ENCODE measurements at places on chromosomes 4 and X.

DNA sequence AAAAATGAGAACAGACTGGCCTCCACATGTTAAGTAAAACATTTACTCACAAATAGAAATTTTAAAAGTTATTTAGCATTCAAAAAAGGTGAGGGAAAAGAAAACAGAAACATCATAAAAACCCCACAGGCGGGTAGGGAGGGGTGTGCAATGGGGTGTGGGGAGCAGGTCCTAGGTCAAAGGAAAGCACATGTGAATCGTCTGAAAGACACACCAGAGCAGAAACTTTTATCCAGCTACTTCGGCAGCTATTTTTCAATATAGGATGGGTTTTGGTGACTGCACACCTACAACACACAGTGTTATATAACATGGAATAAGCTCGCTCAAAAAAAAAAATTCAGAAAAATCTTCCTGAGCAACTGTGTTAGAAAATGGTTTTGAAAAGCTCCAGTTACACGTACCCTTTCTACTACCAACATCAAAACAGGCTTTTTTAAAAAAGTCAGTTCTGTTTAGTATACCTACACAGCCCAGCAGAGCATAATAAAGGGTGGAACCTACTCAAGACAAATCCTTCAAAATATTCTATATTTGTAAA, 1.6 kb downstream of the OTUD4 start:
- DNase-seq = no peak

DNA sequence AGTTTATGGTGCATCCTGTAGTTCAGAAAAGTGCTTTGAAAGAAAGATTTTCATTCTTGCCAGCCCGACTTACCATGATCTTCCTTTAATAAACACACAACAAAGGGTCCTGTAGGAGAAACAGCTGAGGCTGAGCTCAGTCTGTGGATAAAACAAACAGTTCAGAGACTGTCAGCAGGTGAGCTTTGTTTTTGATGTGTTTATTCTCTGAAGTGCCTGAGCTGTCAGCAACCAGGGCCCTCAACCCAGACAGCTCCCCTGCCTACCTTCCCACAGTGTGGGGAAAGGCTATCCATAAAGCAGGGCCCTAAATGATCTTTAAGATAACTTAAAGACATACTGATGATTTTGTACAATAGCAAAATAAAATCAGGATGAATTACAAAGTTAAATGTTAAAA, 459.2 kb upstream of the GALNT7 start:
- DNase-seq = no peak

DNA sequence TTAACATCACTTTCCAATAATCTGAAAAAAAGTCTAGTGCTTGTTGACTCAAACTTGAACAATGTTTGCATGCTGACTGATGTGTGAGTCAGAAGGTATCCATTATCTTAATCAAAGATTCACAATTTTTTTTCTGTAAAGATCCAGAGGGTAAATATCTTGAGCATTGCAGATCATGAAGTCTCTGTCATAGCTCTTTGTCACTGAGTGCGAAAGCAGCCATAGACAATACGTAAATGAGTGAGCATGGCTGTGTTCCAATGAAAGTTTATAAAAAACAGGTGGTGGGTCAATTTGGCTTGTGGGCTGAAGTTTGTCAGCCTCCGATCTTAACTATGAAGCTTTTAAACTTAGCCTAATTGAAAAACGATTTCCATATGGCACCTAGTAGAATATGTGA, 37.7 kb downstream of the NHS start:
- DNase-seq = peak; percentile 47

DNA sequence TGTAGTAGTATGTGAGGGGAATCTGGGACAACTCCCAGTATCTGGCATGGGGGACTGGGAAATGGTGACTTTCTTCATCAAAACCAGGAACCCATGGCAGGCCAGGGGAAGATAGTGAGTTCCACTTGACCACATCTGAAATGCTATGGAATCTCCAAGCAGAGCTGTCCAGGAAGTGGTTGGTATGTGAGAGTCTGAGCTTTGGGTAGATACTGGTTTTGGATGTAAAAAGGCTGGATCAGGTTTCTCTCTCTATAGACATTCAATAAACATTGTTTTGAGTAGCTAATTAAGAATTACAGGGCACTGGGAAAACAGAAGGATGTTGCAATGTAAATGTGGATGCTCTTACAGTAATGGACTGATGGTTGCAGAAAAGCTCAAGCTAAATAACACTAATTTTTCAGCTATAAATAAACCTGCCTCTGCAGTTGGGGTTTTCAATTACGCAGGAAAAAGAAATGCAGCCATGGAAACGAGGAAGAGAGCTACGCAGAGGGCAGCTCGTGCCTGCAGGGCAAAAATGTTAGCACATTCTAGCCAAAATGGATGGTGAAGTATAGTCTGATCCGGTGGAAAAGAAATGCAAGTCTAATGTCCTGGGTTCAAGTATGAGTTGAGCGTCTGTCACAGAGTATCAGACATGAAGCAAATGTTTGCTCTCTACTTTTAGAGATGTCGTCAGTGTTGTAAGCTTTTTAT, 13.4 kb upstream of the CHRNA9 start:
- DNase-seq = no peak

- DNase-seq = no peak
Observed at GRCh38 chr4:142156256-142156655, 519.9 kb downstream of the IL15 start.

DNA sequence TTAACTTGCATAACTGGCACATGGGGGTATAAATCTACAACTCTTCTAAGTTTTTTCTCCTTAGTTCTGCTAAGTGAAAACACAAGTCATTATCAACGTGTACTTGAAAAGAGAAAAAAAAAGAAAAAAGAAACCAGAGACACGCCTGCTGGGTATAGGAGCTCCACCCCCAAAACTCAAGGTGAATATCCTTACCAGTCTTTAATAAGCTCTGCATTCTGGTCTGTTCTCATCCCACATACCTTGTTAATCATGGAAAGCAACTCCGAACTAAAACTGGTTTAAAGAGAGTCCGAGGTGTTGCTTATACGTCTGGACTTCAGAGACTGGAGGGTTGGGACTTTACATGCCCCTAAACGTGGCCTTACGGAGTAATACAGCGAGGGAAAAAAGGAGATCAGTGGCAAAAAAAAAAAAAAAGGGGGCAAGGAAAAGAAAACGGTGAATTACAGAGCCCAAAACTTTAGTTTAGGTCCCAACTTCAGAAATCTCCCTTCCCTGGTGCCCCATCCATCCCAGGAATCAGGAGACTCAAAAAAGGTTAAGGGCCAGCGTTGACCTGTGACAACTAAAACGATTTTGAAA, 1.0 kb downstream of the PGRMC2 start:
- DNase-seq = peak; percentile 40

GRCh38 chr4:26938516-26938915, 77.9 kb downstream of the STIM2 start:
- no peak for DNase-seq

- DNase-seq = no peak
Observed at GRCh38 chrX:124393238-124393637, 46.9 kb downstream of the SH2D1A start.

- no peak for DNase-seq
Observed at GRCh38 chrX:37986893-37987292, 19.5 kb upstream of the SYTL5 start.

DNA sequence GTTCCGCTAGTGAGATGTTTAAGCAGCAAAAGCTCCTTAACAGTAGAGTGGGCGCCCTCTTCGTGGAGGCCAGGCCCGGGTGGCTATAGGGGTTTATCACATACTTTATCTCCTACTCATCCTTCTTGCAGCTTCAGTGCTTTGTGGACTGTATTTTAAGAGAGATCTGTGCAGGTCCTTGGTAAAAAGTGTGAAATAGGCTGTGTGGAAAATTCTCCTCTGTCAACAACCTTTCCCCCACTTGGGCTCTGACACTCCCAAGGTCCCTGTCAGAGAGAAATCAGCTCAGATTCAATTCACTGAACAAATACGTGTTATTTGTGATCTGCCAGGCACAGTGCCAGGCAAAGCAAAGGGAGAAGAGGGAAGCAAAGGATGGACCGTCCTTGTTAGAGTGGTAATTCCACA, 214.3 kb upstream of the PPARGC1A start:
- no peak for DNase-seq

DNA sequence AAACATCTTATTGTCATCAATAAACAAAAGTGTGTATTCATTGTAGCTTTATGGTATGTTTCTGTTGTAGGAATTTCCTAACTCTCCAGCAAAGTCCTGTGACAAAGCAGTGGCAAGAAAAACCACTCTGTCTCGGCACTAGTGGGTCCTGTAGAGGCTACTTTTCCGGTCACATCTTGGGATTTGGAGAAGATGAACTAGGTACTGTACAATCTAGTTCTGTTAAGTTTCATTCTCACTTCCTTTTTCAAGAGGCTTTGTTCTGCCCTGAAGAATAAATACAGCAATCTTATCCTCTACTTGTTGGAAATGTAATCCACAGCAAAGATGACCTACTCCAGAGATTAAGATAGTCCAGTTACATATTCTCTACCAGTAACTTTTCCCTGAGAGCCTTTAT, 69.3 kb downstream of the HHIP start:
- DNase-seq = no peak

- no peak for DNase-seq
Observed at GRCh38 chrX:153739754-153740486, 15.3 kb downstream of the ABCD1 start.

DNA sequence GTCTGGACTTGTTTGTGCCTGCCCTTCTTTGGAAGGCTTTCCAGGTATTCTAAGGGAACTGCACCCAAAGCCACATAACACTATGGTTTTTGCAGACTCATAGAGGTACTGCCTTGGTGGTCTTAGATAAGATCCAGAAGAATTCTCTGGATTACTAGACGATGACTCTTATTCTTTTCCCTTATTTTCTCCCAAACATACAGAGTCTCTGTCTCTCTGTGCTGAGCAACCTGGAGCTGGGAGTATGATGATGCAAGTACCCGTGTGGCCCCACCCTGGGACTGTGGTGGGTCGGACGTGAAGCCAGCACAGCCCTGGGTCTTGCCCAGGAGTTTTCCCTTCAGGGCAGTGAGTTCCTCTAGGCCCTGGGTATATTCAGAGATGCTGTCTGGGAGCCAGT, 1342.4 kb upstream of the TENM3 start:
- no peak for DNase-seq

- no peak for DNase-seq
Observed at GRCh38 chr4:78291277-78291676, 234.2 kb downstream of the FRAS1 start.

- DNase-seq = peak; percentile 64
Observed at GRCh38 chr4:156606554-156607477, 364.8 kb downstream of the PDGFC start.

All from NCI-H226 (cell line).